ENCODE measurements at places on chromosomes 5 and 9.
A peak's percentile ranks its signal among the peaks of the same experiment; 100 is the strongest.

DNA sequence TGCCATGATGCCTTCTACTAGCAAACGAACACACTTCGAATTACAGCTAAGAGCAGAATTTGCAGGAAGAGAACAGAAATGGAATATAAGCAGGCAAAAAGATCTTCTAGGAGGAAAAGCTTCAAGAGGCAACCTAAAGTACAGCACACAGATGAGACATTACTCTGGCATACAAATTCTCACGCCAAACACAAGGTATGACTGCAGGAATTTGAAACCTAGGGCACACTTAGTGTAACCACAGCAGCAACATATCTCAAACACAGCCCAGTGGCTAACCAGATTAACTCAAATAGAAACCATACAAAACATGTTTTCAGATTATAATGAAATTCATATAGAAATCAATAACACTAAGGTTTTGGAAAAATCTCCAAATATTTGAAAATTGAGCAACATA is 481.0 kb upstream of the RGMB start:
- no peak for DNase-seq

DNA sequence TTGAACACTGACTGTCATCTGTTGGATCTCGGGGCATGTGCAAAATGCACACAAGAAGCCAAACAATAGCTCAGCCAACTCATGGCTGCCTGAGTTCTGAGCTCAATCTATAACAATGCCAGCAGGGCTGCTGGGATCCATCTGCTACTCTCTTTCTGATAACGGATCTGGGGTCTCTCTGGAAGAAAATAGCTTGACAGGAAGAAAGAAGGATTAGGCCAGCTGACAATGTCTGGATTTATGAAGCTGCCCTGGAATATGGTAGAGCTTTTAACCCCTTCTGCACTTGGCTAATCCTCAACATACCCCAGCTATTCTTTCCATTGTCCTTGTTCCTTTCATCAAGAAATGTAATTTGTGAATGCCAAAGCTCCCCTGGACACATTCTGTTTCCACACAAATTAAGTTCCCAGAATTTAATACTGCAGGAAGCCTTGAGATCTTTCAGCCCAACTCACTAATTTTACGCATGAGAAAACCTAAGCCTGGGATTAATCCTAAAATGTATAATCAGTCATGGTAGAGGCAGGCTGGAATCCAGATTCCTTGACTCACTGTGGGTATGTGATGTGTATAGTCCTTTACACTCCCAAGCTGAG is 62.7 kb upstream of the PCA3 start:
- no peak for DNase-seq

- no peak for DNase-seq
Observed at GRCh38 chr5:21823588-21823987, 1029.6 kb downstream of the CDH12 start.

DNA sequence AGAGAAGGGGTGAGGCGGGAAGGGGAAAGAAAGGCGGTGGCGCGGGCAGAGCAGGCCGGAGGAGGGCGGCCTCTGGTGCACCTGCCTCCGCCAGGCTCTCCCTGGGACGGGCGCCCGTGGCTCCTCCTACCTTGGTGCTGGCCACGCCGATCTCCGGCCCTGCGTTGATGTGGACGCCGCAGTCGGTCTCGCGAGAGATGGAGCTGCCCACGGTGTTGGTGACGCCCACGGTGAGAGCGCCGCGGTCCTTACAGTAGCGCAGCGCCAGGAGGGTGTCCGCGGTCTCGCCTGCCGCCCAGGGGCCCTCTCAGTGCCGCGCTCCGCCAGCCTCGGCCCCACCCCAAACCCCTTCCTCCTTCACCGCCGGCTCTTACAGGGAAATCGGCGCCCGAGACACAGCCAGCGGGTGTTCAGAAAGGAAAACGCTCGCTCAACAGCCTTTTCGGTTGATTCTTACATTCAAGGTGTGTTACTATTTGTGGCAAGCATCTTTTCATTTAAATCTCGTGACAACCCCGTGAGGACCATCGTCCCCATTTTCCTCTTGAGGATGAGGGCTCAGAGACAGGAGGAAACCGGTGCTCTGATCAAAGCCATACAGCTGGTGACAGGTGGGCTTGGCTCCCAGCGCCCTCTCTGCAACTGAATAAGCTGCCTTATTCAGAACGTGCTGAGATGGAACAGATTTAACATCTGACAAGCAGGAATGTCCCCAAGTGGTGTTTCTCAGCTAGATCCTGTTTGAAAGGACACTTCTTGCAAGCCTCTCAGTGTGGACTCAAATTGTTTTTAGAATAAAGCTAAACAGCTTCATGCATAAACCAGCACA is 22.0 kb upstream of the MAPK9 start:
- DNase-seq: peak; percentile 36

GRCh38 chr5:149299451-149300054 is 27.9 kb downstream of the AFAP1L1 start:
- DNase-seq: no peak

GRCh38 chr5:72270037-72270436 is 50.0 kb downstream of the MRPS27 start:
- no peak for DNase-seq

- no peak for DNase-seq
Observed at GRCh38 chr5:178350361-178351220, 118.0 kb upstream of the PHYKPL start.

DNA sequence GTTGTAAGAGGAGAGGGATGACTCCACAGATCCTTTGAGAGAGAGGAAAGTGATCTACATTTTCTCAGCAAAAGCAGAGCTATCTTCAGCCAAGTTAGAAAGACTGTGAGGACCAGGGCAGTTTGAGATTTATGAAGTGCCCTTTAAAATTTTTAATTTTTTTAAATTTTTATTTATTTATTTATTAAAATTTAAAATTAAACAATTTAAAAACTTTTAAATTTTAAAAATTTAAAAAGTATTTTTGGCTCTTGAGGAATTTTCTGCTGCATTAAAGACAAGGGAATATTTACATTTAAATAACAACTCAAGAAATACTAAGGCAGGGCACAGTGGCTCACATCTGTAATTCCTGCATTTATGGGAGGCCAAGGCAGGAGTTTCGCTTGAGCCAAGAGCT is 30.4 kb upstream of the OCLN start:
- no peak for DNase-seq

DNA sequence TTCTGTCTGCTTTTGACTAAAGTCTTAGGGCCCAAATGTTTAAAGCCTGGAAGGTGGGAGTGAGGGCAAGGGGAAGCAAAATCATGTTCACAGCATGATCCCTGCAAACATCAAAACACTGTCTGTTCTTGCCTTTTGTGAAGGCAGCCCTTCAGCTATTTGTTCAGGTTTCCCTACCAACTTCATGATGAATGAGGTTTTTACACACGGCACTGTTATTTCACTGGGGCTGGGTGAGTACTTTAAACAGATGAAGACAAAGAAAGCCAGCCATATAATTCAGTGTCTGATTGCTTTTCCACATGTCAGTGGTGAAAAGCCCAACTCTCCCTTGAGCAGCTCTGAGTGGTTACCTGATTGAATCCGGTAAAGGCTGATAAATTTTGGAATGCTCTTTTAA is 224.7 kb upstream of the GRAMD2B start:
- DNase-seq: no peak

GRCh38 chr5:107533910-107534876 is 136.5 kb downstream of the EFNA5 start:
- no peak for DNase-seq

GRCh38 chr5:157290981-157291711 is 25.2 kb downstream of the CYFIP2 start:
- peak; percentile 43 for DNase-seq

DNA sequence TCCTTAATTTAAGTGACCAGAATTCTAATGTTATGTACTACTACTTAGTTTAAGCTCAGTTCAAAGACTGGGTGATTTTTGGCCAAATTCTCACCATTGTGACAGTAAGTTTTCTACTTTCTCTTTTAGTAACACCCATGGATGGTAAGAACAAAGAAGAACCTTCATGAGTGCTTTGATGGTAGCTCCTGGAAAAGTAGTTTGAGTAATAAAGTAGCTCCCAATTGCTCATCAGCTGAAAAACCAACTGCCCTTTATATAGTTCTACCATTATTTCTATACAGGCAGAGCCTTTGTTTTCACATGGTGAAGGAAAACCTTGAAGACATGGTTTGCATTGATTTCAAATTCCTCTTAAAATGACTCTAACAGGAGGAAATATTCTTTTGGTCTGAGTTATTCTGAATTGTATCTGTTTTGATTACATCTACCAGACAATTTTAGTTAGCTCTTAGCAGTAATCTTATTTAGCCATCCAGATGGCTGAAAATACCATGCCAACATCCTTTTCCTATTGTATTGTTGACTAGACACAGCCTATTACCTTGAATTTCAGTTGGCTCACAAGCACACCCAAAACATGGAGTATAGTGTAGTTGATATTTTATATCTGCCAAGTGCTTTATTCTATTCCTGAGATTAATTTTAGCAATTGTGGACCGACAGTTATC is 23.7 kb upstream of the STARD4 start:
- DNase-seq: no peak

DNA sequence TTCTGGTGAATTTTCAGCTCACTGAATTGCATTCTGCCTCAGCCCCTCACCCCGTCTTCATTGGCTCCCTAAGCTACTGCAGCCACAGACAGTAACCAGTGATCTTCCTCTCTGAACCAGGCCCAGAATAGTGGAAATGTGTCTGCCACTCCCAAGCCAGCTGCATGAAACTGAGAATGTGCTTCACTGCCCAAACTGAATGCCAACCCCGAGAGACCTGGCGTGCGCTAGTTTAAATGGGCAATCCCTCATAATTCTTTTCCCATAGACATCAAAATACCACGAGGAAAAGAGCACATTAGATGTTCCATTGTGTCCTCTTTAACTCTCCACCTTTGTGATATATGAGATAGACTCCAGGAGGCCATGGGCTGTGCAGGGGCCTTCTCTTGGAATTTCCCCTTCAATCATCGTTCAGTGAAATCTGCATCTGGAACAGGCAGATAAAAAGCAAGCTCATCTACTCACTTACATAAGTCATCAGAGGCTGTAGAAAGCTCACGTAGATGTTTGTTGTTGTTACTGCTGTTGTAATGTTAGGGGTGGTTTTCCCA is 320.2 kb downstream of the NFIB start:
- no peak for DNase-seq

DNA sequence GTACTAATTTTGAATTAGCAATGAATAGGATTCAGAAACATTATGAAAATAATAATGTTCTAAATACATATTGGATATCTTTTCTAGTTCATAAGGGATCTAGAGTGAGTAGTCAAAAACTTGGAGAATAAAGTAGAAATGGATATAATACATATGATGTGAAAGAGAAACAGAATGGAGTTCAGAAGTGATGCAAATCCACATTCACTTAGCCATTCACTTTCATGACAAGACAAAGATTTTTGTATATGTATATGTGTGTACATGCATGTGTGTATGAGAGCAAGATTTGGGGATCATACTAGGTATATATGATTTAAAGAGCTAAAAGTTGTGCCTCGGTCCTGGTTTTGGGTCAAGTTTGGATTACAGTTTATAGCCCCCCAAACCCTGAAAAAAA is 34.1 kb downstream of the TMEM252 start:
- DNase-seq: no peak

- no peak for DNase-seq
Observed at GRCh38 chr5:30337084-30337573, 856.4 kb upstream of the CDH6 start.

DNA sequence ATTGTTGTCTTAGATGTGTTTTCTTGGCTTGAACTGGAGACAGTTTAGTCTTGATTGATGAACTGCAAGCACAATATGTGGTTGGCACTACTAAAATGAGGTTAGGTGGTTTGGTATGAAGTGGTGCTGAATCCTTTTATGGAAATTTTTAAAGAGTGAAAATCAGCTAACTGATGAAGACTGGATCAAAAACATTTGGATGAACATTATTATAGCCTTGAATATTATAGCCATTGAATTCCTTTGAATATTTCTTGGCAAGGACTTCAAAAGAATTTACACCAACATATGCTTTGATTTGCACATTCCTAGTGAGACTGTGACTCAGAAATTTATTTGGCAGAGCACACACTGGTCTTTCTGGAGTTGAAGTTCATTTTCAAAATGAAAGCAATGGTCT is 318.3 kb downstream of the CHSY3 start:
- DNase-seq: no peak

- DNase-seq: no peak
Observed at GRCh38 chr5:136039202-136039601, 10.4 kb downstream of the TGFBI start.

- DNase-seq: no peak
Observed at GRCh38 chr5:158987231-158987630, 112.5 kb downstream of the EBF1 start.

DNA sequence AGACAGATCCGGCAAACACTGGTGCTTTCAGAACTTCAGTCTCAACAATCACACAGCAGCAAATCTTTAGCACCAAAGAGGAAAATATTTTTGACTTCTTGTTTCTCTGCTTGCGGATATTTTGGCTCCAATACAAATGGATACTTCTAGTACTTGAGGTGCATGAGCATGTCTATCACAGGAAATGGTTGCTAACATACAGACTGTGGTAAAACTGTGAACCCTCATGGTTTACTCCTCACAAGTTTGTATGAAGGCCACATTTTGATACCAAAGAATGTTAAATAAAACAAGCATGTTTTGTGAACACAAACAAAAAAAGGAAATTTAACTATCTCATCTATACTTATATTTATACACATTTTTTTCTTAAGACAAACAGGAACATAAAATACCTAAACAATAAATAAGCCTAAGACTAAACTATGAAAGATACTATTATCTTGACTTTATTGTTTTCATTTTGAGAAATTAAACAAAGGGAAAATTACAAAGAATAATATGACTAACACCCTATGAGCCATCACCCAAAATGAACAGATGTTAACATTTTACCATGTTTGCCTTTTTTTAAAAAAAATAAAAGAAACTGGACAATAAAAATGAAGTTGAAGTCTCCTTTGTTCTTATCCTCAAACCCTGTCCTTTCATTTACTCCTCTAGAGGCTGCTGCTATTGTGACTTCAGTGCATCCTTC is 135.0 kb upstream of the LHFPL2 start:
- DNase-seq: no peak

DNA sequence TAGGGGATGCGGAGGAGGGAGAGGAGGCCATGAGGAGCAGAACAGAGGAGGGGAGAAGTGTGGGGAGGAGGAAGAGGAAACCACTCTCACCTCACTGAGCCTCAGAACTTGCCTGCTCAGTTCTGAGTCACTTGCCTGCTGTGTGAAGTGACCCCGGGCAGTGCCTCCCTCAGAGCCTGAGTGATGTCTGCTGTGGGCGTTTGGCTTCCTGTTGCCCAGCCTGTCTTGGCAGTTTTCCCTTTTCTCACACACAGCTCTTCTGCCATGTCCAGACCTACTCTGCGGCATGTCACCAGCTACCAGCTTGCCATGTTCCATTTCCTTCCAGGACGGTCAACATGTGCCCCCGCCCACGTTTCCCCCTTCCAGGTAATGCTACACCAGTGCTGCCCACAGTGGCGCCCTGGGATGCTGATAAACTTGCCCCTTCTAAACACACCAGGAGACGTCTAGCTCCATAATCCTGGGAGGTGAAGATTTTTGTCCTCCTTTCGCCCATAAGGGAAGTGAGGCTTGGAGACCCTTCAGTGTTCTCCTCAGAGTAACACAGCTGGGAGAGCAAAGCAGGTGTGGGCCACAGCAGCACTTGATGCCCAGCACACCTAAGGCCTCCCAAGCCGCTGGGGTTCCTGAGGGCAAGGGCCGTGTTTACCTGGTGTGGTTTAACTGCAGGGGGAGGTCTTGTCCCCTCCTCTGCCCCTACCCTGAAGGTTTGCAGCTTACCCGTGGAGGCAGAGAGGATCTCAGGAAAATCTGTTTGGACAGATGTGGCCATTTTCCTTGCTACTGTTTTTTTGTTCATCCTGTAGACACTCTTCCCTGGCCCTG is 63.8 kb upstream of the RNF130 start:
- DNase-seq: peak; percentile 57

All from activated T-cell treated with anti-CD3 and anti-CD28 coated beads, Interleukin-2, amount 50 U/mL, for 48 hours (primary cell).